Stimulated activated CD8-positive, alpha-beta memory T cell treated with anti-CD3 and anti-CD28 coated beads, Interleukin-7, amount 100 ng/mL, for 24 hours (primary cell): ENCODE measurements at places on chromosomes 7 and 10.

DNA sequence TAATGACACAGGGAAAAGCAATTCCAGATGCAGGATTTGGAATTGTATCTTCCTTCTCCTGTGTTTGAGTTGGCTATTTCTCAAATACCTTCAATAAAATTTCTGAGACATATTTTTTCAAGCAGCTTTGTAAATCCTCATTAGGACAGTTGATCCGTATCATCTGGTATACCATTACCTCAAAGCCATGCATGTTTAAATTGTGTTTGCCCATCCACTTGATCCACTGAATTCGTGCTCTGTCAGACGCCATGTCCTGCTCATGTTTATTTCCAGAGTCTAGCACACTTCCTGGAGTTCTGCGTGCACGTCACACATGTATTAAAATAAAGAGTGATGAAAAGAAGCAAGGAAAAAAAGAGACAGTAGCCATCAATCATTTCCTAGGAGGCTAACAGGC lies 141.8 kb upstream of the CDC14C start:
- DNase-seq = no peak

DNA sequence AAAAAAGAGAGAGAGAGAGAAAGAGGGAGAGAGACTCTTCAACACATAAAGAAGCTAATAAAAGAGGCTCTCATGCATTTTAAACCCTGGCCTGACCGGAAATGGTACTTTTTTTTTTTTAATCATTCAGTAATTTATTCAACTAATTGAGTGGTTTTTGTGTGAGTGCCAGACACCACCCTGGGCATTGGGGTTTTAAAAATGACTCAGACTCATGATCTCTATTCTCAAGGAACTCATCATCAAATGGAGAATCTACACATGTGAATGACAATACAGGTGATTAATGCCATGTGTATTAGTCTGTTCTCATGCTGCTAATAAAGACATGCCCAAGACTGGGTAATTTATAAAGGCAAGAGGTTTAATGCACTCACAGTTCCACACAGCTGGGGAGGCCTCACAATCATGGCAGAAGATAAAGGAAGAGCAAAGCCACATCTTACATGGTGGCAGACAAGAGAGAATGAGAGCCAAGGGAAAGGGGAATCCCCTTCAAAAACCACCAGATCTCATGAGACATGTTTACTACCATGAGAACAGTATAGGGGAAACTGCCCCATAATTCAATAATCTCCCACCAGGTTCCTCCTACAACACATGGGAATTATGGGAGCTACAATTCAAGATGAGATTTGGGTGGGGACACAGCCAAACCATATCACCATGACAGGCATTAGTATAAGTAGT lies 158.5 kb upstream of the AUTS2 start:
- no peak for DNase-seq

GRCh38 chr7:108511939-108512338 lies 14.0 kb downstream of the PNPLA8 start:
- DNase-seq = no peak

DNA sequence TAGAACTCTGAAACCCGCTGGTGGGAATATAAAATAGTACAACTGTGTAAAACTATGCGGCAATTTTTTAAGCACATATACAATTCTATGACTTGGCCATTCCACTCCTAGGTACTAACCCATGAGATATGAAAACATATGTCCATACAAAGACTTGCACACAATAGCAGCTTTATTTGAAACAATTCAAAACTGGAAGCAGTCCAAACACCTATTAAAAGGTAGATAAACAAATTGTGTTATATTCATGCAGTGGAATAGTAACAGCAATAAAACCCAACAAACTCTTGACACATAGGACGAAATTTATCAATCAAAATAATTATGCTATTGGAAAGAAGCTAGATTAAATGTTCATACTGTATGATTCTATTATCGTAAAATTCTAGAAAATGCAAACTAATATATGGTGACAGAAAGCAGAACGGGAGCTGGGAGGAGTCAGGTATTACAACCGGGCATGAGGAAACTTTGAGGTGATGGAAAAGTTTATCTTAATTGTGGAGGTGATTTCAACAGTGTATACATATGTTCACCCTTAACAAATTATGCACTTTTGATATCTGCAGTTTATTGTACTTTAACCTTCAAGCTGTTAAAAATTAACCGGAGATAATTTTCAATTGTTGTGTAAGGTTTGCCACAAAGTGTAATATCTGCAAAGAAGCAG lies 803 bp upstream of the STK31 start:
- no peak for DNase-seq

- no peak for DNase-seq
Observed at GRCh38 chr10:25753776-25754175, 180.3 kb upstream of the MYO3A start.

DNA sequence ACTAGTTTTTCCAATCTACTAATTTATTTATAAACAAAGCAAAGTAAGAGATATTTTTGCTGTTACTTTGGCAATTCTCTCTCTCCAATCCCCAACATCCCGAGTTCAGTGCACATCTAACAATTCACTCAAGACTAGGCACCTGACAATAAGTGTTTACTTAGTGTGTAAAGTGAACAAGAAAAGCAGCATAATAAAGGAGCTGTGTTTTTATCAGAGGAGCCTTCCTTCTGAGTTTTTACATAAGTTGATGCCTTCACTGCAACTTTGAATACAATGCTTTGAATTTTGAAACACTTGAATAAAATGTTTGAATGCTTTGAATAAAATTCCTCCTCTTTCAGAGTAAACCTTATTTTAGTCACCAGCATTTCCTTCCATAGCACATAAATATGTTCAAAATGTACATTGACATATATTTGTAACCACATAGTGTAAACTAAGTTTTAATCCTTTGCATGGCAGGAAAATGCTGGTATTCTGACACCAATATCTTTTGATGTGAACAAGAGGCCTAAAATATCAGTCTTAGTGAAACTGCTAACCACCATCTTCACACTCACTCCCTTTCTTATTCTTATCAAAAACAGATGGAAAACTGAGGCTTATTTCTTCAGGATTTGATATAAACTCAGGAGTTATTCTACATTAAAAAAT lies 11.4 kb downstream of the PDK4 start:
- no peak for DNase-seq

DNA sequence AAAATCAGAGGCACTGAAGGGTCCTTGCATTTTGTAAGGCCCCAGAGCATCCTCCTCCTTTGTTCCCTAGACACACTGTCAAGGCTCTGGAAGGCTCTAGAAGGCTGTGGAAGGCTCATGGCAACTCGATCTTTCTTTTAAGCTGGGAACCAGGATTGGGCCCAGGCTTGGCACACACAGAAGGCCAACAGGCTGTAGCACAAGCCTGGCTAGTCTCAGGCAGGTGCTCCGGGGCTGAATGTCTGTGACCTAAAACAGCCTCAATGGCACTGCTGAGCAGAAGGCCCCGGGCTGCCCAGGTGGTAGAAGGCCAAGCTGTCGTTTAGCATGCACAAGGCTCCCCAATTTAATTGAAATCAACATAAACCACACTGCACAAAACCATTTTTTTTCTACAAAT lies 55.7 kb downstream of the PRKAG2 start:
- no peak for DNase-seq

DNA sequence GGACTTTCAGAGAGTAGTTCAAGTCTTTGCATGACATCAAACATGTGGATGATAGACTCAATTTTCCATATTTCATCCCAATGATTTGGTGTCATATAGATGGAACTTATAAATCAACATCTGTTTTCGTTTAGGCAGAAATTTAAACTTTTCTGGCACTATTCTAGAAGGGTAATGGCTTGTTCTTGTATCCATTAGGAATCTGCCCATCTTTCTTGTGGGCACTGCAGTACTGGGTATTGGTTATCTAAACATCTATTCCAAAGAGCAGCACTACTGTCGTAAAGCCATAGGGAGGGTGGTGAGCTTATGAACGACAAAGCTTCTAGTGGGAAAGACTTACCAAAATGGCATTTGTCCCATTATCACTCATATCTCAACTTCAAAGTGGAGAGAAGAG lies 273.5 kb downstream of the TWIST1 start:
- DNase-seq = no peak

- DNase-seq = no peak
Observed at GRCh38 chr7:26925768-26926167, 61.4 kb upstream of the SKAP2 start.

GRCh38 chr10:19824381-19825342 lies 8.4 kb downstream of the PLXDC2 start:
- no peak for DNase-seq

DNA sequence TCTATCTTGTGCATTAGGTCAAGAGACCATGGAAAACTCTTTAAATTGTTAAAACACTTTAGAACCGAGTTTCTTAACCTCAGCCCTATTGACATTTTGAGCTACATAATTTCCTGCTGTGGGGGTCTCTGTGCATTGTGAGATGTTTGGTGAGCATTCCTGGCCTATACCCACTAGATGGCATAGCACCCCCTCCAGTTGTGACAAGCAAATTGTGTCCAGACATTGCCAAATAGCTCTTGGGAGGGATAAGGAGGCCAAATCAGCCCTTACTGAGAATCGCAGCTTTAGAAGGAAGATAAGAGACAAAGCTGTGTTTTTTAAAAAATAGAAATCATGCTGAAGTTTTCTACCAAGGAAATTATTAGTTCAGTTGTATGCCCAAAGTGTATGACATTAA lies 1158.5 kb upstream of the C7orf33 start:
- DNase-seq = no peak

GRCh38 chr7:37208528-37208927 lies 240.1 kb downstream of the ELMO1 start:
- no peak for DNase-seq

DNA sequence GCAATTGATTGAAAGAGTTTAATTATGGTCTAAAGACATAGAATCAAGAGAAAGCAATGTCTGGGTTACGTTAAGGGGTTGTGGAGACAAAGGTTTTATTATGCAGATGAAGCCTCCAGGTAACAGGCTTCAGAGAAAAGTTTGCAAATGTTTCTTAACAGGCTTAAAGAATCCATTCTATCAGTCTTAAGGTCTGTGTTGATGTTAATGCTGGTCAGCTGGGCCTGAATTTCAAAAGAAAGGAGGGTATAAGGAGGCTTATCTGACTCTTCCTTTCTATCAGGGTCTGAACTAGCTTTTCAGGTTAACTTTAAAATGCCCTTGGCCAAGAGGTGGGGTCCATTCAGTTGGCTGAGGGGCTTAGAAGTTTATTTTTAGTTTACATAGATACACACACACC lies 1004.5 kb upstream of the C7orf33 start:
- DNase-seq = no peak

GRCh38 chr10:3530783-3531645 lies 254.0 kb downstream of the KLF6 start:
- no peak for DNase-seq

DNA sequence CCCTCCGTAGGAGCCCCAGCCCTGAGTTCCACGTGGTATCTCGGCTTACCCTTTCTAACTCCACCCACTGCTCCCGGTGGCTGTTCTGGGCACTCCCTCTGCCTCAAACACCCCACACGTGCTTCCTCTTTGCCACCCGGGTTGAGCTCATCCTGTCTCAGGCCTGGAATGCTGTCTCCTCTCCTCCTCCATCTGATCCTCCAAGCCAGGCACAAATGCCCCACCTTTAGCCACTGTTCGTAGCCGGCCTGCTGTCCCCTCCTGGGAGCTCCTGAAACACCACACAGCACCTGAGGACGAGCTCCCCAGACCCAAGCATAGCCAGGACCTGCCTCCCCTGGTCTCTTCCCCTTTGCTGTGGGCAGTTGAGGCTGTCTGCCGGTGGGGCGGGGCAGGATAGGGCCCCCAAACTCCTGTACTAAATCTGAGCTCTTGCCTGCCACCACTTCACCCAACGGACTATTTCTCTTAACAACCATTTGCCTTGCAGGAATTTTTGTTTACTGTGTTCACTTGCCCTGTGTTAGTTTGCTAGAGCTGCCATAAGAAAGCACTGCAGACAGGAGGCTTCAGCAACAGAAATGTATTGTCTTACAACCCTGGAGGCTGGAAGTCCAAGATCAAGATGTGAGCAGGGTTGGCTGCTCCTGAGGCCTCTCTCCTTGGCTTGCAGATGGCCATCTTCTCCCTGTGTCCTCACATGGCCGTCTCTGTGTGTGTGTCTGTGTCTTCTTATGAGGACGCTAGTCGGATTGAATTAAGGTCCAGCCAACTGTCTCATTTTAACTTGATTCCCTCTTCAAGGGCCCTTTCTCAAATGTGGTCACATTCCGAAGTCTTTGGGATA lies 58.3 kb upstream of the SHH start:
- no peak for DNase-seq
